Hematopoietic multipotent progenitor cell treated with erythropoietin and hydrocortisone succinate and interleukin-3 and kit ligand, for 17 days (in vitro differentiated cells): ENCODE measurements at places on chromosomes 5 and 9.

- no peak for DNase-seq
Observed at GRCh38 chr5:136159457-136159856, 26.8 kb downstream of the SMAD5 start.

DNA sequence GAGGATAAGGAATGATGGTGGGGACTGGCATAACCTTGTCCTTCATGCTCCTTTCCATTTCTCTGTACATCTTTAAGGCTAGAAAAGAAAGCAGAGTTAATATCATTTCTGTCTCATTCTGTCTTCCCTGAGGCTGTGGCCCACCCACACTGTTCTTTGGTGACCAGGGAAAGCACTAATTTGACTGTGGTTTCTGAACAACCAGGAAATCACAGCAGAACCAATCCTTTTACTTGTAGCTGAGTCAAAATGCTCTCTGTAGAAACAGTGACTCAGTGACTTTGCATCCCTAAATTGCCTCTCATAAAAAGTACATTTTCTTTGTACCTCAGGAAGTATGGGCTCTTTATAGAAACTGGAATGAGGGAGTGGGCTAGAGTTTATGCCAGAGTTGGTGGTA is 28.1 kb downstream of the IL33 start:
- DNase-seq = no peak

- no peak for DNase-seq
Observed at GRCh38 chr5:152551061-152551460, 146.0 kb upstream of the NMUR2 start.

DNA sequence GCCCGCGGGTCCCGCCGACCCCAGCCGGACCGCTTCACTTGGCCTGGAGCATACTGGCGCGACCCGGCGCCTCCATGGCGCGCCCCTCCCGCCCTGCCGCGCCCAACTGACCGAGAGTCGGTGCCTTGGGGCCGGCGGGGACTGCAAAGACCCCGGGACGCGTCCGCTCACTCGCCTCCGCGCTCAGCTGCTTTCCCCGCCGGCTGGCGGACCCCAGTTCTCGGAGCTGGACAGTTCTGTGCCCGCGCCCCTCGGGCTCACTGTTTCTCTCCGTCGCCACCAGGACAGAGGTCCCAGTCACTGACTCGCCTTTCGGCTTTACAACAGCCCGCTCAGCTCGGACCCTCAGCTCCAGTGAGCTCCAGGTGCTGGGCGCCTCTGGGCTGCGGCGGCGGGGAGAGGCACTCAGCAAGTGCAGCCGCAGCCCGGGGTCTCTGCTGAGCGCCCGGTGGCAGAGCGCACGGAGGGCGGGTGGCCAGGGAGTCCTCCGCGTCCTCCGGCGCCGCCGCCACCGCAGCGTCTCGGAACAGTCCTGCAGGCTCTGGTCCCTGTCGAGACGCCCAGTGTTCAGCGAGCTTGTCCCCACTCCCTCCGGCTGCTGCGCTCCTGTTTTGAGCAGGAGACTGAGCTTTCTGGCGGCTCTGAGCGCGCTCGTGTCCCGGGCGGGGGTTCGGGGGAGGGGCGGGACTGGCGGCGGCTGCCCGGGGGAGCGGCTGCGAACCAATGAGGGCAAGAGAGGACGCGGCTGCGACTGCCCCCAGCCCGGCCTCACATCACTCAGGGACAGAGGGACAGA is at the start of gene SMIM32:
Gene SMIM32, minus strand, starts transcription at position 637 of the 796 bp plus-strand sequence. CDS start 638 bp downstream, outside the sequence.
- no peak for DNase-seq

- no peak for DNase-seq
Observed at GRCh38 chr5:115079924-115080623, 89.6 kb downstream of the TRIM36 start.

- DNase-seq = no peak
Observed at GRCh38 chr5:83865579-83865978, 144.9 kb upstream of the HAPLN1 start.

- no peak for DNase-seq
Observed at GRCh38 chr5:159704160-159704559, 212.1 kb upstream of the ADRA1B start.

DNA sequence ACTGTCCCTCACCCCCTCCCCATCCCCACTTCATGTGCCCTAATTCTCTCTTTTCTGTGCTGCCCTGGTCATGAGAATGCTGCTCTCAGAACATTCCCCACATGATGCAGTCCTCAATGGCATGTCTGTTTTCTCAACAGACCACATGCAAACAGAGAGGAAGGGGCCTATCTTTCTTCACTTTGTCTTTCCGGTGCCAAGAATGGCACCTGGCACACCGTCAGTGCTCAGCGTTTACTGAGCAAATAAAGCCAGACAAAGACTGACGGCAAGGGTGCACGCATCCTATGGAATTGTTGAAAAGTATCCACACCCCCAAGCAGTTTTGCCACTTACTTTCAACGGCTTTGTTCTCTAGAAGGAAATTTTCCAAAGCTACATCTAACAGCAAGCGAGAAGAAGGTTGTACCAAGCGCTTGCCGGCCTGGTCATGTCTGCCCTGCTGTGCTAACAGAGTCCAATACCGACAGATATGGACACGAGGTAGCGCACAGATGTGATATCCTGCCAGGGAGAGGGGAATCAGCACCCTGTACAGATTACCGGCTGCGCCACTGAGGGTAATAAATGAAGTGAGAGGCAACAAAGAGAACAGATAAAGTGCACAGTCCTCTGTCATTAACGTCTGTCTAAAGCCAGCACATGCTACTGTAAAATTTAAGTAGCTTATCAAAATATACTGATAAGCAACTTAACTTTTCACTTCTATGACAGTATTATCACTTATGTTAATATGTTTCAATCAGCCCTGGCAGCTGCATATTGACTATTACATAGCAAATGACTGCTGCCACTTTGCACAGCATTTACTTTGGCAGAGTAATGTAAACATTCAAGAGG is 251.7 kb downstream of the DENND1A start:
- DNase-seq = no peak

GRCh38 chr5:148297731-148298130 is 14.5 kb upstream of the SPINK7 start:
- DNase-seq = no peak

GRCh38 chr9:970151-970996 is 6.1 kb upstream of the DMRT3 start:
- DNase-seq = no peak

DNA sequence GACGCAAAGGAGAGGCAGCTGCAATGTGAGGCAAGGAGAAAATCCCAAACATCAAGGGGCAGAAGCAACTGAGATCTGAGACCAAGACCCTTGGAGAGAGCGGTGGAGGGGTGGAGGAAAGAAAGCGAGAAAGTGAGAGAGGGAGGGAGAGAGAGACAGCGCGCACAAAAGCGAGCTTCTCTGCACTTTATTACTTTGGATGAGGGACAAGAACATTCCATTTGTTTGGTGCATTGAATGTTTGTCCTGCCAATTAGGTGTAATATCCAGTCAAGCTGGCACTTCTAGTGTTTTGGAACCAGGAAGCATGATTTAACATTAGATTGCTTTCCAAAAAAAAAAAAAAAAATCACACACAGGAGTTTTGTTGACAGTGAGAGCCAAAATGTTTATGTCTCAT is 1.4 kb downstream of the CAST start:
- no peak for DNase-seq

DNA sequence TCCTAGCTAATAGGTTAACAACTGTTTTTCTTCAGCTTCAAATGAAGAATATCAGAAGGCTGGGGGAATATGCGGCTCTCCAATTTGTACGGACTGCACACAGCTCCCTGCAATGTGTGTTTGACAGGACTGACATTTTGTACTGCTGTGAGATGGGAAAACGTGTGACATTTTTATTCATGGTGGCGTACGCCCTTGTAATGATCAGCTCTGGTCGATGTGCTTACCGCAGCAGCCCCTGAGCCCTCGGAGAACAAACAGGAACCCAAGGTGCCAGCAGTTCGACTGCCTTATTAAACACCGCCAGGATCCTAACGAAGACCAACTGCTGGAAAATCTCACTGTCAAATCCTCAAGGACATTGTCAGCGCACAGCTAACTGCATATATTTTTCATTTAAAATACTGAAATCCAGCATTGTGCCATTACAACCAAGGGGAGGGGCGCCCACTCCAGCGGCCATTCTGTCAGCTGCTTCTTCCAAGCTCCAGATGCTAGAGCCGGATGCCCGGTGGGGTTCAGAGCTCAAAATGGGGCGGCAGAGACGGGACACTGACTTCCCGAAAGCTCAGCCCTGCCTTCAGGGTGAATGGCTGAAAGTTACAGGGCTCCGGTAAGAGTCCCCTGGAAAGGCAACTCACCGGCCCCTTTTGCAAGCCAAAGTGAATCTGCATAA is 66.8 kb downstream of the CRB2 start:
- DNase-seq = no peak
